ENCODE measurements at places on chromosomes 13 and 19.

DNA sequence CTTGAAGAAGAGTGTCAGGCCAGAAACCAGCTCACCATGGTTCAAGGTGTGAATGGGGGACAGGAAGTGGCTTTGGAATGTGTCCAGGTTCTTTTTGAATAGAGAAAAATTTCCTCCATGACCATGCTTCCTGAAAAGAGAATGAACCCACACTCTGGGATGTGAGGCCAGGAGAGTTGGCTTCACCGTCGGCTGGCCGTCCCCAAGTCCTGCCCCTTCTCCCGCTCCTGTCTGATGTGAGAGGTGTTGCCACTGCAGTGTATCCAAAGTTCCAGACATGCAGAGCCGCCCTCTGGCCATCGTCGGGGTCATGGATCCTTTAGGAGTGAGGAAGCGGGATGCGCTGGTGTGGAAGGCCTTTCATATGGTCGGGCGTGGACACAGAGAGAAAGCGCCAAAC, 101.2 kb downstream of the COL4A2 start:
- peaks cover 11% of the 10 kb centered on the region for H3K4me1 ChIP-seq
- H3K27me3 ChIP-seq = peaks cover 79% of the 10 kb centered on the region
- H3K4me3 ChIP-seq = no peak overlapping the region
- no peaks in the 10 kb centered on the region for H3K36me3 ChIP-seq
- no peak overlapping the region for H3K27ac ChIP-seq
- no peak for DNase-seq

DNA sequence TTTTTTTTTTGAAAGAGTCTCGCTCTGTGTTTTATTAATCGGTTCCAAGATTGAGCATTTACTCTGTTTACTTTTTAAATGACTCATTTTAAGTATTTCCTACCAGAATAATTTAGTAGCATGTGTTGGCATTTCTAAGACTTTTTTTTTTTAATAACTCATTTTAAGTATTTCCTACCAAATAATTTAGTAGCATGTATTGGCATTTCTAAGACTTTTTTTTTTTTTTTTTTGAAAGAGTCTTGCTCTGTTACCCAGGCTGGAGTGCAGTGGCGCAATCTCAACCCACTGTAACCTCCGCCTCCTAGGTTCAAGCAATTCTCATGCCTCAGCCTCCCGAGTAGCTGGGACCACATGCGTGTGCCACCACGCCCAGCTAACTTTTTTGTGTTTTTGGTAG, 13.1 kb downstream of the SETDB2 start:
- peaks cover 12% of the 10 kb centered on the region for H3K4me1 ChIP-seq
- no peak overlapping the region for H3K27ac ChIP-seq
- no peak for DNase-seq
- H3K36me3 ChIP-seq = peaks cover 23% of the 10 kb centered on the region
- H3K27me3 ChIP-seq = no peaks in the 10 kb centered on the region
- no peak overlapping the region for H3K4me3 ChIP-seq

GRCh38 chr13:27110056-27110746, 61.4 kb downstream of the USP12 start:
- peaks cover 31% of the 10 kb centered on the region for H3K4me1 ChIP-seq
- H3K27me3 ChIP-seq = no peaks in the 10 kb centered on the region
- H3K36me3 ChIP-seq = peaks cover 34% of the 10 kb centered on the region
- no peak overlapping the region for H3K27ac ChIP-seq

DNA sequence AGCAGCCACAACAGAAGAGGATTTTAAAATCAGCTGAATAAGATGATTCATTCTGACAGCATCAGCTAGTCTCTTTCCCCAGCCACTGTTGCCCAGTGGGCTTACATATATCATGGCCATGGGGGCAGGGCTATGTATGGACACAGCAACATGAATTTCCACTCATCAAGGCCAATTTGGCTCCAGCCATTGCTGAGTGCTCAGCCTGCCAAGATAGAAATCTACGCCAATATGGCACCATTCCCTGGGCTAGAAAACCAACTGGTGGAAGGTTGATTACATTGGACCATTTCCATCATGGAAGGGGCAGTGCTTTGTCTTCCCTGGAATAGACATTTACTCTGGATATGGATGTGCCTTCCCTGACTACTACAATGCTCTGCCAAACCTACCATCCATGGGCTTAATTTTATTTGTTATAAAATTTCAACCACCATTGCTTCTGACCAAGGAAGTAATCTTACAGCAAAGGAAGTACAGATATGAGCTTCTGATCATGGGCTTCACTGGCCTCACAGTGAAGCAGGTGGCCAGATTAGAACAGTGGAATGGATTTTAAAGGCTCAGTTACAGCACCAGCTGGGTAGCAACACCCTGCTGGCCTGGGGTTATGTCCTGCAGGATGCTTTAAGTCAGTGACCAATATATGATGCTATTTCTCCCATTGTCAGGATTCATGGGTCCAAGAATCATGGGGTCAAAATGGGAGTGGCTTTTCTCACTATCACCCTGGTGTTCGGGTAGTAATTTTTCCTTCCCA, 9.8 kb upstream of the ALOX5AP start:
- no peaks in the 10 kb centered on the region for H3K27me3 ChIP-seq
- H3K4me3 ChIP-seq = no peak overlapping the region
- no peak for DNase-seq
- H3K4me1 ChIP-seq = no peaks in the 10 kb centered on the region
- no peaks in the 10 kb centered on the region for H3K36me3 ChIP-seq

DNA sequence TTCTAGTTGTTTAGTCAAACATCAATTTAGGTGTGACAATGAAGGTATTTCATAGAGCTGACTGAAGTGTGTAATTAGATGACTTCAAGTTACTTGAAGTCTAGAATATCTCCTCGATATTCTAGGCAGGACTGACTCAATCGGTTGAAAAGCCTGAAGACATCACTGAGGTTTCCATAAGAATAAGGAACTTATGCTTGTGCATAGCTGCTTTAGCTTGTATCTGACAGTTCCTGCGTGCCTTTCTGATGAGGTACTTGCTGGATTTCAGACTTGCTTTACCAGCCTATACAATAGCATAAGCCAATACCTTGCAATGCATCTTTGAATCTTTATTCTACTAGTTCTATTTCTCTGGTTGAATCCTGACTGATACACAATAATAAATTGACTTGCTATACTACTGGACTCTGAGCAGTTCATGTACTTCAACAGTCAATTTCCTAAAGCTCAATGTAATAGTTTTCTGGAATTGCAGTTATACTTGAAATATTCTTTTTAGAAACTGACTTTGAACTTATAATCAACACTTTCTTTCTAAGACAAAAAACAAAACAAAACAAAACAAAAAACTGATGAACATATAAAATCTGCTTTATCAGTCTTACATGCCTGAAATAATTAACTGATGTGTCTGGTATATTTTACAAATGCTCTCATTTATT, 1534.8 kb downstream of the SLITRK5 start:
- H3K27me3 ChIP-seq = no peaks in the 10 kb centered on the region
- no peak overlapping the region for H3K27ac ChIP-seq
- no peaks in the 10 kb centered on the region for H3K36me3 ChIP-seq
- DNase-seq = no peak
- H3K4me3 ChIP-seq = no peak overlapping the region
